ENCODE measurements at places on chromosomes 2 and 18.

DNA sequence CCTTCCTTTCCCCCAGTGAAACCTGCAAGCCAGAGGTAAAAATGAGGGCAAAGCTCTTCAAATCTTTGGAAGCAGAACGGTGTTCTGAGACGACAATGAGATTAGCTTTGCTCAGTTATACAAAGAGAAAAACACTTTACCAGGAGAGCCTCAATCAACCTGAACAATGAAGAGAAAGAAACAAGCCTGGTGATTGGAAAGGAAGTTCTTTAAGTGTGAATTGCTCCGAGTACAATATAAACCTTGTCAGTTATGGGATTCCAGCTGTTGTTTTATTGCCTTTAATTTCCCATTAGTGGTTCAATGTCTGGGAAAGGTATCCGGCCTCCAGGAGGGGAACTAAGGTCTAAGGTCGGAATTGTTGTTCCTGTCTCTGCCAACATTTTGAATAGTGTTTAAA, 901.6 kb downstream of the EPHA4 start:
- no peak for DNase-seq

GRCh38 chr18:49075681-49076080, 124.9 kb upstream of the SMAD7 start:
- no peak for DNase-seq

DNA sequence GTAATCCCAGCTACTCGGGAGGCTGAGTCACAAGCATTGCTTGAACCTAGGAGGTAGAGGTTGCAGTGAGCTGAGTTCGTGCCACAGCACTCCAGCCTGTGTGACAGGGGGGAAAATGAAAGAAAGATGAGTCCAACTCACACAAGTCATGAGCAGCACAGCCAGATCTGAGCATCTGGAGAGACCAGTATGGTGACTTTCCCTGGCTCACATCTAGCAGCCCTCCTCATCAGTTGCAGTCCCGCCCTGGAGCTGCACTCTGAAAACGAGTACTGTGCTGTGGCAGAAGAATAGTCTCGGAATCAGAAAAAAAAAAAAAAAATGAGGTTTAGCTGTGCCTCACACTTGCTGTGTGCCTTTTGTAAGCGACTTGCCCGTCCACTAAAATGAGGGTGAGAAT, 74.4 kb upstream of the TRIB2 start:
- no peak for DNase-seq

GRCh38 chr2:55123851-55124269, 73.6 kb upstream of the RTN4 start:
- no peak for DNase-seq

- DNase-seq, result no peak
Measured at GRCh38 chr2:10519394-10519740, 71.2 kb upstream of the ODC1 start.
